NCI-H2107 (cell line): ENCODE measurements at places on chromosomes 12 and 14.

DNA sequence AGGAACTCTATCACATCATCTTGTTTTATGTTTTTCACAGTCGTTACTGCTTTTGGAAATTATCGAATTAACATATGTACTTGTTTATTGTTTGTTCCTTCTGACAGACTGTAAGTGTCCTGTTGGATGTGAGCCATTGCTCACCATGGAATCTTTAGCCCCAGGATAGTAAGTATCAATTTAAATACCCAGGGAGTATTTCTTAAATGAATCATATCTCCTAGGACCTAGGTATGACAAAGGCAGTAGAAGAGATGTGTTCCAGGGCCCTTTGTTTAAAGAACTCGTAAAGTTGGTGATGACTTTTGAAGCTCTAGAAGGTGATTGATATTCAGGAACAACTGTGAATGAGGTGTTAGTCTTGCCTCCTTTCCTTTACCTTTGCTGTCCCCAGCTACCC lies 30.3 kb upstream of the STRAP start:
- no peak for DNase-seq

- DNase-seq, result no peak
Measured at GRCh38 chr12:131830335-131830913, 2.2 kb downstream of the MMP17 start.

- DNase-seq, result no peak
Measured at GRCh38 chr12:11962860-11963259, 107.9 kb upstream of the BCL2L14 start.

DNA sequence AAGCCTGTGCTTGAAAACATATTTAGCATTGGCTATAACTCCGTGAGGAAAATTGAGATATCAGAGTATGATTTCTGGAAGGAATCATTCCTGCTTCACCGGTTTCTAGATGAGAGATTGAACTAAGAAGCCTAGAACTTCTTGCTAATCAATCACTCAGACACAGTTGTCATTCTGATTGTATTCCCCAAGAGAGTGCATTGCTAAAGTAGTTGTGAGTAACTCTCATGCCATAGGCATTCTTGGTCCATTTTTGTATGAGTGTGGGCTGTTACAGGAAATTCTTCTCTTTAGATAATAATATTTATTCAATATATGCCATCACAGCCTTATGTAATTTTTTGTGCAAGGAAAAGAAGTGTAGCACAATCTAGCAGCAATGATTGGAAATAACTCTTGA lies 893.3 kb upstream of the MDGA2 start:
- no peak for DNase-seq

- no peak for DNase-seq
Measured at GRCh38 chr12:116306506-116306905, 29.0 kb upstream of the MED13L start.
